Thymus (tissue), 14 donors: ENCODE measurements at places on chromosomes 12 and 14.

GRCh38 chr12:120529641-120530417 lies 871 bp upstream of the COQ5 start:
- no peak for DNase-seq

- no peak for DNase-seq
Measured at GRCh38 chr12:18432206-18432605, 170.9 kb downstream of the PIK3C2G start.

DNA sequence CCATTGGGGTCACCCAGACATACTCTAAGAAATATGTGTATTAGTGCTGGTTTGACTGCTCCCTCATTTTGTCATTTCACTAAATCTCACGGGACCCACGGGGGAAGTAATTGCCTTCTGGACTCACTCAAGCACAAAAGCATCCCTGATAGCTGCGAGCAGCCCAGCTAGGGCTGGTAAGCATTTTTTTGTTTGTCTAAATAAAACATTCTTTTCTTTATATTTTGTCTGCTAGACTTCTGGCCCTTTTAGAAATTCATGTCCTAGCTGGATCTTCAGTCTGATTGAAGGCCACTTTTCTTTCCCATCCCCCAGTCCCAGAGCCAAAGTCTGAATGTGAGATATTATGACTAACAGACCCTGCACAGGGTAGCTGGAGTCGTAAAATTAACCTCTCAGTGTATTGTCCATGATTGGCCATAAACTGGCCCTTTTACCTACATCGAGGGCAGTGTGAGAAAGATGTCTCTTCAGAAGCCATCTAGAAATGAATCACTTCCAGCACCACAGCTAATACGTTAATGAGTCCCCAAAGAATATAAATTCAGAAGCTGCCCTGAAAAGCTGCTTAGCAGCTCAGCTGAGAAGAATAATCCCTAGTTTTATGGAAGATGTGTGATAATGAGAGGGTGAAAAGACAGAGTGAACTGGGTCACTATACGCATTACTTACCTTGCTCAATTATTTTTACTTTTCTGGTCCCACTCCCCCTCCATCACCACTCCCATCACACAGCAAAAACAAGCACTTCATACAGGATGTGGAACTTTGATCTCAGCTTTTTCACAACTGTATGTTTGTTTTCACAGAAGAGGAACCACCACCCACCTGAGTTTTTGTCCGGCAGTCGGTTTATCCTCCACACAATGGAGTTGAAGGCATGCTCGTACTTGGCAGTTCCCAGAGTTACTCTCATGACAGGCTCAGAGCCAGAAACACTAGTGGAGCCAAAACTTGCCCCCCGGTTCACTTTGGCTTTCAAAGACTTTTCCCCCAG lies 55.6 kb upstream of the GTF2A1 start:
- DNase-seq = no peak

DNA sequence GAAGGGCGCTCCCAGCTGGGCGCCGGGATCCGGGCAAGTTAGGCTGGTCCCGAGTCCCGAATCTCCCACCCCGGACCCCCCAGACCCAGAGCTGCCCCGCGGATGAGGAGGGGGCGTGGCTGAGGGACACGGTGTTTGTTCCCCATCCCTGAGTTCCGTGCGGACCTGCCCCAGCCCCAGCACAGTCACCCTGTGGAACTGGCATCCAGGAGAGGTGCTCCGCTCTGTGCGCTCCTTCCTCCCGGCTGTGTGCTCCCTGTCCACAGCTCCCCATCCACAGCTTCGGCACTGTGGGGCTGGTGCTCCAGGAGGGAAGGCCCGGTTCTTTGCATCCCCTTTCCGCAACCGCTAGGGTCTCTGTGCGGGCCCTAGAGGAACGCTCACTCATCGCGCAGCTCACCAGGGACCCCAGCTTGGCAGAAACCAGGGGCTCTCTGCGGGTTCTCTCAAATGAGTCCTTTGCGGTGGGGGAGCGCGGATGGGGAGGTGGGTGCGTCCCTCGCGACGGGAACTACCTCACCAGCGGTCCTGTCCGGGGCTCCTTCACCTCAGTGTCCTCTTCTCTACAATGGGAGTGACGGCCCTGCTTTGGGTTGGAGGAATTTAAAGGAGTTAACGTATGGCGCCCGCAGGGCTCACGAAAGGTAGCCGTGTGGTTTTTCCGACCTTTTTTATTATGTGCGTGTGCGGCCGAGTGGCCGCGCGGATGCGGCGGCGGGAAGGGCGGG lies 845 bp downstream of the TMEM132C start:
- DNase-seq = no peak

DNA sequence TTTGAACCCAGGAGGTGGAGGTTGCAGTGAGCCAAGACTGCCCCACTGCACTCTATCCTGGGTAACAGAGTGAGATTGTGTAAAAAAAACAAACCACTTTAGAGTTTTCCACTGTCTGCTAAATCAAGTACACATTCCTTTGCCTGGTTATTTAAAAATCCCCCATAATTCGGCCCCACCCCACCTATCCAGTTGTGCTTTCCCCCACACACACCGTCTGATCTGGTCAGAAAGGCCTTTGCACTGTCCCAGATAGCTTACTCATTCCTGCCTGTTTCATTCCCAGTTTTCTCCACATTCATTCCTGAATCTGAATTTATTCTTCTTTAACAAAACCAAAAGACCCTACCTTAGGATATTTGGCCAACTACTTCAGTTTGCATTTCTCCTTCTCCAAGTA lies 29.5 kb downstream of the NINJ2 start:
- DNase-seq = no peak

DNA sequence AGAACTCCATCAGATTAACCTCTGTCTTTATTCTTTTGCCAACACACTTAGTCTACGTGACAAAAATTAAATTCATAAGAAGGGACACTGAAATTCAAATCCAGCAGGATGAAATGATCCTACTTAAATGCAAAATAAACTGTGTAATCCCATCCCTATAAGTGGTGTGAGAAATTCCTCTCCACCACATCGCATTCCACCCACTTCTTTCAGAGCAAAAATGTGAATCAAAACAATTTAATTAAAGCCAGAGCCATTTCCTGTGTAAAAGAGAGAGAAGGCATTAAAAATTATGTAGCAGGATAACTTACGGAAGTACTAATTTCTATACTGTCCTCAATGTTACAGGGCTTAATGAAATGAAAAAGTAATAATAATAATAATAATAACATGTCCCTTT lies 844.3 kb downstream of the GALC start:
- DNase-seq = no peak

DNA sequence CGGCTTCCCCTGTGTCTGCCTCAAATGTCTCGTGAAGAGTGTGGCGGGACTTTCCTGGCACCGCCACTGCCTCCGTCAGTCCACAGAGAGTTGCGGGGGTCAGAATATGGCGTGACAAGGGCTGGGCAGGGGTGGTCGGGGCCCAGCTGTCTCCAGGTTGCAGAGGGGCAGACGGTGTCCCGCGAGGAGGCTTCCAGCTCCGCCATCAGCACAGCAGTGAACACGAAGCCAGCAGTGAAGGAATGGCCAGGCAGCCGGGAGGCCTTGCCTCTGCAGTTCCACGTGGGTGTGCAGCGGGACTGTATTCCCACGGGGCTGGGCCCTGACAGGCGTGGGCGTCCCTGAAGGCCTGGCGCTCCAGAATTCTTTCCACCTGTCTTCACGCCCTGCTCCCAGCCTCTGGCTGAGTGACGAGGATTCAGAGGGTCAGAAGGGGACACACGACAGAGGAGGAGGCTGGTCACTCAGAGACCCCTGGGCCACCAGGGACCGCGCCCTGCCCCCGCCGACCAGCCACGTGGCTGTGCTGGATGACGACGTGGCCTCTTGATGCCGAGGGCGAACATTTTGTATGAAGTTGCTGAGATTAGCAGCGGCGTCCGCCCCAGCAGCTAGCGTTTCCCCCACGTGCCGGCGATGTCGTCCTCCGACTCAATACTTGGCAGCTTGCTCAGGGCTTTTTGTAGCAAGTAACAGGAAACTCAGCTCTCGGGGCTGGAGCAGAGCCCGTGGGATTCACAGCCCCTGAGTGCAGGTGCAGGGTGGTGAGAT lies 25.0 kb upstream of the GALNT9 start:
- DNase-seq = no peak

GRCh38 chr12:11711651-11712327 lies 62.3 kb downstream of the ETV6 start:
- DNase-seq = no peak

DNA sequence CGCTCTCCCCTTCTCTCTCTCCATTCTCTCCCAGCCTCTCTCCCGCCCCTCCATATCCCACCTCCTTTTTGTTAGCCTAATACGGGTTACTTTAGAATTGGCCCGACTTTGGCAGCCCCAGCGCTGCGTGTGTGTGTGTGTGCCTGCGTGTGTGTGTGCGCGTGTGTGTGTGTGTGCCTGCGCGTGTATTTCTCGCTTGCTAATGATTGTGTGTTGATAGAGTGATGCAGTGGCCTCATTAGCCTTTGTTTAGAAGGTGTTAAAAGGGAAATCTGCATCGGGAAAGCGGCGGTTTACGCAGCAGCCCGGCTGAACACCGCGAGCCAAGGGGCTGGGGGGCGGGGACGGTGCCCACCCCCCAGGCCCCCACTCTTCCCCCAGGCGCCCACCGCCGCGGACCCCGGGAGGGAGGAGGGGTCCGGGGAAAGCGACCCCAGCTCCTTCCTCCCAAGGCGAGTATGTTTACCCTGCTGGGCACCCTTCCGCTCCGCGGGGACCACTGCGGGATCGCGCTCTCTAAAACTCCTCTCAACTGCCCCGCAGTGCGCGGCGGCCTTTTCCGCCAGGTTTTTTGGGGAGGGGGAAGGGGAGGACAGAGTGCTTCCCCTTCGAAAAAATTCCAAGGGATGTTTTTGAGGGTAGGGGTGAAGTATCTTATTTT lies 6.8 kb upstream of the LHX5 start:
- no peak for DNase-seq

DNA sequence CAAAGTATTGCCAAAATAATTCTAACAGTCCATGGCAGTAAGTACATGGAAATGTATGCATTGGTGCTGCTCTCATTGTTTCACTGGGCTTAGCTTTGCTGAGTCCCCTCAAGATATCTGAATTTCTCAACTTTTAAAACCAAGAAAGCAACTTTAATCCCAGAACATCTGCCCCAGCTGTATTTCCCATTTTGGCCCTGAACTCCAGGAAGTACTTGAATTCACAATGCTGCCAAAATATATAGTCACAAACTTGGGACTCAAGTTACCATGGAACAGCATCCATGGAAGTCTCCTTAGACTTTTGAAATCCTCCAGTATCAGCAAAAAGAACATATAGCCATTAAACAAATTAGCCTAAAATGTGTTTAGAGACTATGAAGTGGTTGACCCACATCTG lies 78.5 kb upstream of the FLRT2 start:
- DNase-seq = no peak

DNA sequence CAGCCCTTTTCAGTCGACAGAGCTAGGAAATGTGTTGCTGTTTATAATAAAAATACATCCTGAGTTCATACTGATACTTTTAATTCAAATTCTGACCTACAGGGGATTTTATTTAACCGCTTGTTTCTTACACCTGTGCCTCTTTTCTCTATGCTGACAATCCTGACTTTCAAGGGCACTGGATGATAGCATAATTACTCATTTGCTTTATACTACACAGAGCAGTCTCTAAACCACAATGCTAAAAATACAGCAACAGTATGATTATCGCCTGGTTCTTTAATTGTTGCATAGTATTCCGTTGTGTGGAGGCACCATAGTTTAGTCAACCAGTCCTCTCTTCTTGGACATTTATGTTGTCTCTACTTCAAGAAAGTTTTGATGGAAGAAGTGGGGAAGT lies 372.9 kb downstream of the DPF3 start:
- no peak for DNase-seq

GRCh38 chr12:79662046-79662811 lies 28.5 kb downstream of the PAWR start:
- DNase-seq = no peak

DNA sequence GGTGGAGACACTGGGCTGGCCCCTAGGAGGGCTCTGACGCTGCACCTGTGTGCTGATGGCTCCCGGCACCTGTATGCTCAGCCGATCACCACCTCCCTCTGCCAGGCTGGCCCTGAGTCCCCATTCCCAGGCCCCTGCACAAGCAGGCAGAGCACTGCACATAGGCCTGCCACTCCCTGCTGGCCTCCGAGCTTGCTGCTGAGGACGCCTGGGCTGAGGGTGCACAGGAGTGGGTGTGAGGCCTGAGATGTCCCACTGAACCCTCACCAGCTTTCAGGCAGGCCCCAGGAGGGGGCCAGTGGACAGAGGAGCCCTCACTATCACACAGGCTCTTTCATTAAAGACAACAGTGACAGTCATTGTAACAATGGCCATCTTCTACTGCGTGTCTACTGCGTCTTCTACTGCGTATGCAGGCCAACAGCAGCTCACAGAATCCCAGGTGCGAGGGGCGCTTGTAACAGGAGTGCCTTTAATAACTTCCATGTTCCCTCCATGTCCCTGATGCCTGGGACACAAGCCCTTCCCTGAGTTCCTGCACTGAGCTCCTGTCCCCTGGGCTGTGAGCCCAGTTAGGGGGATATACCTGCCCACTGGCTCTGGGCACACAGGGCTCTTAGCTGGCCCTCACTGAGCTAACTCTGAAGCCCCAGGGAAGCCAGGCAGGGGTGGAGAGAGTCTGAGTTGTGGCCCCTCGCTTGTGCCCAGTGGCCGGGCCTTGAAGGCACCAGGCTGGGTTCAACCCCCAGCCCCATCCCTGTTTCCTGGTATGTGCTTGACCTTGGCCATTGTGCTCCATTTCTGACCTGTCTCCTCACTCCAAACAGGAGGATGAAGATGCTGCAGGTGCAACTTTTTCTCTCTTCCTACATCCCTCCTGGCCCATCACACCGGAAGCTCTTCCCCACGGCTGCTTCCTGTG lies 71.3 kb downstream of the PRIMA1 start:
- no peak for DNase-seq

GRCh38 chr12:49868952-49869815 lies 26.3 kb upstream of the BCDIN3D start:
- DNase-seq = peak; percentile 8

GRCh38 chr12:96063046-96063445 lies 27.7 kb upstream of the LTA4H start:
- DNase-seq = no peak

DNA sequence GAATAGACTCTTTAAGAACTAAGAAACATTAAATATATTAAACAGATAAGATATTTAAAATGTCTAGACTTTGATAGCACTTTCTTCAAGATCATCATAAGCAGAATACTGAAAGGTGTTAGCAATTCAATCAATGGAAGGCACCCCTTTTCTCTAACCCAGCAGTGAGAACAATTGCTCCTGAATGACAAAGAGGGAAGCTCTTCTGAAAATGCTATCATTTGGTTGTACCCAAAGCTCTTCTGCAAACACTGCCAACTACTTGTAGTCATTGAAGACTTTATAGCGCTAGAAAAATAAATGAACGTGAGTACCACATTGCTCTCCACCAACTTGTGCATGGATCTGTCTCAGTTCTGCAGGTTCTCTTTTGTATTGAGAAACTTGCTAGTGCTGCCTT lies 62.2 kb upstream of the LMO3 start:
- no peak for DNase-seq

GRCh38 chr12:123788541-123788940 lies 26.4 kb downstream of the DNAH10 start:
- DNase-seq = no peak

- DNase-seq = no peak
Measured at GRCh38 chr12:42857106-42857505, 267.6 kb upstream of the PRICKLE1 start.
